HS-5 (cell line): ENCODE measurements at places on chromosomes 1 and 21.

GRCh38 chr1:214476229-214476985 is 75.0 kb downstream of the PTPN14 start:
- no peak for DNase-seq

- DNase-seq, result no peak
These were observed 209.8 kb upstream of the NFIA start for GRCh38 chr1:60872426-60873054.

GRCh38 chr1:72062584-72062983 is 219.8 kb downstream of the NEGR1 start:
- no peak for DNase-seq

- no peak for DNase-seq
These were observed 8.6 kb downstream of the EDEM3 start for GRCh38 chr1:184745929-184746638.

DNA sequence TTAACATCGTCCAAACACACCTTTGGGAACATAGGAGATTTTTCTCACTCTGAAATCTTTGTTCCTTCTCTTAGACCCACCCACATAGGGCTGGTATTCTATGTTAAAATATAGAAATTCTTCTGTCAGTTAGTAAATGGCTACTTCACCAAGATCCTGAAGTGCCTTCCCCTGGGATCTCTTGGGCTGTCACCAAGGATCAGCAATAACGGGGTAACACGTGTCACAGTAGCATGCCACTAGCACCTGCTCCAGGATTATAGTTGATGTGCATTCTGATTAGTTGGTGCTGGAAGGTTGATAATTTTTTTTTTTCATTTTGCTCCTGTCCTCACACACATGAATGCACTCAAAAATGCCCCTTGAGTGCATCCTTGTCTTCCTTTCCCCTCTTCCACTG is 298.7 kb downstream of the NTNG1 start:
- no peak for DNase-seq

DNA sequence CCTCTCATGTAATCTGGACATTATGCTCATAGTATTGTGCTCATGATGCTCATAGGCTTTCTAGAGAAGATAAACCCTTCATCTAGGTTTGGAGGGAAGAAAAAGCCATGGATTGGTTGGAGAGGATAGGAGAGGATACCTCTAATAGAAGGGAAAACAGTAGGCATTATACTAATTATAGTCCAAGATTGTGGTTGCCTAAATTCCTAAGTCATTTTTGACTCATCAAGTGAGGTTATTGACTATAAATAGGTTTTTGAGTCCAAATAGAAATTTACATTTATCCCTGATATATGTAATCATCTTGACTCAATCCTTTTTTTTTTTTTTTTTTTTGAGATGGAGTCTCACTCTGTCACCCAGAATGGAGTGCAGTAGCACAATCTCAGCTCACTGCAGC is 5.0 kb downstream of the SYT11 start:
- DNase-seq, result no peak

DNA sequence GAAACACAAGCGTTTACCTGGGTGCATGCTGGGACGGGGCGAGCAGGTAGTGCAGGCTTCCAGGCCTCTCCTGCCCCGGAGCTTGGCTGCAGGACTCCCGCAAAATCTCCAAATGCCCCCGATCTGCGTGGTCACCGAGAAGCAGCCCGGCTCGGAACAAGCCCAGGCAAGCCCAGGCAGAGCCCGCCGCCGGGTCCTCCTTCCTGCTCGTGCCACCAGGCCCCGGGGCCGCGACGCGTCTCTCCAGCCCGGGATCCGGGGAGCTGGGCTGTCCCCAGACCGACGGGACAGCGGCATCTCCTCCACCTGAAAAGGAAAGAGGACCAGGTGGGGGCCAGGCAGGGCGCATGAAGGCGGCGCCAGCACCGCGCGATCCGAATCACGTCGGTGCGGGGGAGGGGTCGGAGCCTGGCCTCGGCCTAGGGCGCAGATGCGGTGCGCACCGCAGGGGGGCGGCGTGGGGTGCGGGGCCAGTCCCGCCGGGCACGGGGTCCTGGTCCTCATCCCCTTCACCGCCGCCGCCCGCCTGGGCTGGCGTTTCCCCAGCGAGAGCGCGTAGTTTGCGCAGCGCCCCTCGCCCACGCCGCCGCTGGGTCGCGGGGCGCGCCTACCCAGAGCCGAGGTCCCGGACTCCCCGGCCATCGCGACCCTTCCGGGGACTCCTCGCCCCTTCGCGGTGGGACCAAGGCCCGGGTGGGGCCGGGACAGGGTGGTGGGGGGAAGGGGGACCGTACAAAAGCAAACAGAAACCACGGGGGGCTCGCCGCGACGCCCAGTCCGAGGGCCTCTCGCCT is 52.4 kb upstream of the H6PD start:
- DNase-seq, result no peak

DNA sequence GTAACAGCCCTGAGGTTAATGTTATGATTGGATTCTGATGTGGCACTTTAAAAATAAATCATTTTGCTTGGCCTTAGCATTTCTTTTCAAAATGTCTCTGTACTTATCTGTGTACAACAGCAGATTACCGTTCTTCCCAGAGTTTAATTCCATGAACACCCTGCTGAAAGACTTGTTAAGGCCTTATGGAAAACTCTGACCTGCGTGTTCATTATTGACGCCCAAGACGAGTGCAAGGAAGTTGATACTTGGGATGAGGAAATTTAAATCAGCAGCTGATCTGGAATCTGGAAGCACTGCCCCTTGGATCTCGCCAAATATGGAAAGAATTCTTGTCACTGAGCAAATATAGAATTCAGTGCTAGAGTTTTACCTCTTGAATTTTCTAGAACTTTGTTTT is 6.7 kb downstream of the ERG start:
- no peak for DNase-seq

- no peak for DNase-seq
These were observed 31.3 kb downstream of the UBE2U start for GRCh38 chr1:64234714-64235113.

- DNase-seq, result no peak
These were observed 98.8 kb downstream of the SDCCAG8 start for GRCh38 chr1:243354511-243355153.

GRCh38 chr1:228039006-228039903 is 32.5 kb downstream of the WNT3A start:
- no peak for DNase-seq

GRCh38 chr1:48677306-48678287 is 99.1 kb downstream of the BEND5 start:
- DNase-seq, result no peak

DNA sequence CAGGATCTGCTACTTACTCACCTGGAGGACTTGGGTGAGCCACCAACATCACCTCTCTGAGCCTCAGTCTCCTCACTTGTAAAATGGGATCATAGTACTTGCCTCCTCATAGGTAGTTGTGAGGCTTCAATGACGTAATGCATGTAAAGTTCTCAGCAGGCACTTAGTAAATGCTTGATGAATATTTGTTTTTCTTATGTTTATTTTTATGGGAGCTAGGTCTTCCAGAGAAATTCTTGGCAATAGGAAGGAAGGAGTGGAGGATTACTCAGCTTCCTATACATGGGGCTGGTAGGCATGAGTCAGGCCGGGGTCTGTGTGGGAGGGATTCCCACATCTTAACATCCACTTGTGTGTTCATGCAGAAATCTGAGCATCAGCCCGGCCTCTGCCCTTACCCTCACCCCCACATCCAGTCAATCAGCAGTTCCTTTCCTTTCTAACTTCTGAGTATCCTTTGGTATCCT is 95.4 kb upstream of the USP24 start:
- DNase-seq, result peak; percentile 98

DNA sequence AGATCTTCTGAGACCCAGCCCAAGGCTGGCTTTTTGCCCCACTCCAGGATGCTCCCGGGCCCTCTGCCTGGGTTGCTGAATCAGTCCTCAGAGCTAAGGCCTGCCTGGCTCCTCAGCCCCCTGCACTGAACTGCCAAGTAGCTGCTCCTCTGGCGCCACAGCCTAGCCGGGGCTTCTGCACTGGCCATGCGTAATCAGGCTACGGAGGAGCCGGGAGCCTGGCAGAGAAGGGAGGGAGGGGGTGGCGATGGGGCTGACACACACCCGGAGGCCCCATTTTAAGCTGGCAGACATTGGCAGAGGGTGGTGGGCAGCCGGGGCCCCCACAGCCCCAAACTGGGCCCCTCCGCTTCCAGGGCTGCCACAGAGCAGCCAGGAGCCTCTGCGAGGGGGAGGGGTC is 38.7 kb downstream of the ALPL start:
- no peak for DNase-seq

GRCh38 chr1:14294860-14295536 is 303.5 kb upstream of the KAZN start:
- no peak for DNase-seq

GRCh38 chr1:240000634-240001033 is 91.0 kb upstream of the FMN2 start:
- peak; percentile 78 for DNase-seq

DNA sequence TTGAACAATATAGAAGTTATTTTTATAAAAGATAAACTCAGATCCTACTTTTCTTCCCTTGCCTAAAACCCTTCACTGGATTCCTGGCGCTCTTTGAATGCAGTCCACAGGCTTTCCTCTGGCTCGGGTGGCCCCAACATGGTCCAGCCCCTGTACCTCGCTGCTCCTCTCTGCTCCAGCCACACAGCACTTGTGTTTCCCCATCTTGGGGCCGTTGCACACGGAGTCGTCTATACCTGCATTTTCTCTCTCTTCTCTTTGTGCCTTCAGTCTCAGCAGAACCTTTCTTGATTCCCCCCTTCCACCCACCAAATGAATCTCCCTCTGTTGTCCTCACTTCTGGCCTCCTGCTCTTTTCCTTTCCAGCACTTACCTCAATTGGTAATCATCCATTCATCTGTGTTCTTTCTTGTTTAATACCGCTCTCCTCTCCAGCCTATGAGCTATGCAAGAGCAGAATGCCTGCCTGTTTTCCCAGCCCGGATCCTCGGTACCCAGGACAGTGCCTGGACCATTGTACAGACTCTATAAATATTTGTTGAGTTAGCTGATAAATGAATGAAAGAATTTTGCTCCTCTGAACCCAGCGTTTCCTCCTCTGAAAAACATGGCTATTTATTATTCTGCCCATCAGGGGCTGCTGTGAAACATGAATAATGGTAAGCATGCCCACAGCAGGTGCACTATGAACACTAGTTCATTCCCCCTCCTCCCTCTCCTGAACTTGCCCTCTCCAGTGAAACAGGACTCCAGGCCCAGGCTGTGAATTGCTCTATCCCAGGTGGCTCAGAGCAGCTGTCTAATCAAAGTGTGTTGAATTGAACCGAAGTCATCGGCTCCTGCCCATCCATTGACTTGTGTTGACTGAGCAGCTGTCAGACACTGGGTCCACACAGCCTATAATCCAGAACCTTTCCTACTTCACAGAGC is 266.9 kb downstream of the PTPRU start:
- no peak for DNase-seq

- no peak for DNase-seq
These were observed 677 bp downstream of the NCAM2 start for GRCh38 chr21:20998886-20999285.

GRCh38 chr1:24020025-24020424 is 39.9 kb upstream of the SRSF10 start:
- DNase-seq, result no peak

DNA sequence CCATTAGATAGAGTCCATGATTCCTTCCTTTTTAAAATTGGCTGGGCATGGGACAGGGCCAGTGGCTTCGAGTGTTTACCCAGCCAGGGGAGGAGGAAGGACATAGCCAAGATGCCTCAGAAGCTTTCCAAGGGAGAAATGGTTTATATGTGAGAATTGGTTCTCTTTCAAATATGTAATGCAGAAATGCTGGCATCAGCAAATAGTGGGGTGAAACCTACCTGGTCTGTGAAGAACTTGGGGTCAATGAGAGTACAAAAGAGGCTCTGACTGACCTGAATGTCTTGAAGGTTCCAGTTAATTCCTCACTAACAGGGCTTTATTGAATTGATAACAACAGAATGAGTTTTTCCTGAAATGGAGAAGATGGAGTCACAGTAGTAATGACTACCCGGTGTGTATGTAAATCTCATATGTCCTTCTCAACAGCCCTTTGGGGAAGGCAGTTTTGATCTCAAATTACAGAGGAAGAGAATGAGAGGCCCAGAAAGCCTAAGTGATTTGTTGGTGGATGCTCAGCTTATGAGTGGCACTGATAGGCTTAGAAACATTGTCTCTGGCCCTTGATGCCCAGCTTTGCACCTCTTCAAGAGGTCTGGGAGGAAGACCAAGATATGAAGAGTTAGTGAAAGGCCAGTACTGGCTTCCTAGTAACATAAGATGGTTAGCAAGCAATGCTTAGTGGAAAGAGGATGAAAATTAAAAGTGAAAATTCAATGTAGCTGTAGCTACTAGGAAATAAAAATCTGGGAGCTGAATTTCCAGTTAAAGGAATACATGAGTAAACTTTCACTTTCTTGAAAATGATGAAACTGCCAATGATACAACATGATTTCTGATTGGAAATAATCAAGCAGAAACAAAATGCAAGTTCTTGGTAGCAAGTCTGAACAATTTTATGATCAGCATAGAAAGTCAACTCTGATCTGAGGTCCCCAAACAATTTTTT is 2.7 kb downstream of the ATF3 start:
- DNase-seq, result no peak

DNA sequence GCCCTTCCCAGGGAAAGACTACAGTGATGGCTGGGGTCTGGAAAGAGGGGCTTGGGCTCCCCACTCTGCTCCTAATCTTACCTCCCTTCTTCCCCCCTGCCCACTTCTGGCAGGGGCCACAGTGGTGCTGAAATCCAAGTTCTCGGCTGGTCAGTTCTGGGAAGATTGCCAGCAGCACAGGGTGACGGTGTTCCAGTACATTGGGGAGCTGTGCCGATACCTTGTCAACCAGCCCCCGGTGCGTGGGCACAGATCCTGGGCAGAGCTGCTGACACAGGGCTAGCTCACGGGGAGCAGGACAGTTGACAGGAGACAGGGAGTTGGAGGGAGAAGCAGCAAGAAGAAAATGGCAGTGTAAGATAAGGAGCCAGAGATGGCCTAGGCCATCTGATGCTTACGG is 2.4 kb downstream of the SLC27A3 start:
- no peak for DNase-seq

DNA sequence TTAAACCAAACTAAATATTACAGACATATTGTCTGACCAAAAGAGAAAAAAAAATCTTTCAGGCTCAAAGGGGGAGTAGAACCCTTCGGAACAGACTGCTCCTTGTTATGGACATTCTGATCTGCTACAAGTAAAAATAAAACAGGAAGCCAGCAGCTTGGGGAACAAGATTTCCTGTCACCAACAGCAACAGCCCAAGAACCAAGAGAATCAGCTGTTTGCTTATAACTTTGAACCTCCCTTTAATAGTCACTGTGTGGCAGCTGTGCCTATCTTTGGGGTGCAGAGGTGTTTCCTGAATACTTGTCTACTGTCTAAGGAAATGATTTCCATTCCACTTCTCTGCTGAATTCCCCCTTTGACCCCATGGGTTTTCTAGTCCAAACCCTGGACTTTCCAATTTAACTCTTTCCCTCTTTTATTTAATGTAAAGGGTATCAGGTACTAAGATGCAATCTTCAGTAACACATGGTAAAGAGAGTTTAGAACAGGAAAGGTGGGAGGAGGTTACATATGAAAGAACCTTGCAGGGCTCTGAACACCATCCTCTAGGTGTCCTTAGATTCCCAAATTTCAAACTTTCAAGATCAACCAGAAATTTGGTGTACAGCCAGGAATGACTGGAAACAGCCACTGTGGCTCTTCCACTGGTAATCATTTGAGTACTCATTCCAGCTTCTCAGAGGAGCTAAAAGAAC is 38.6 kb downstream of the GPR3 start:
- no peak for DNase-seq
